Activated B cell treated with CpG ODN at 0.5 μM for 24 hours (primary cell): ENCODE measurements at places on chromosomes 5 and 9.

DNA sequence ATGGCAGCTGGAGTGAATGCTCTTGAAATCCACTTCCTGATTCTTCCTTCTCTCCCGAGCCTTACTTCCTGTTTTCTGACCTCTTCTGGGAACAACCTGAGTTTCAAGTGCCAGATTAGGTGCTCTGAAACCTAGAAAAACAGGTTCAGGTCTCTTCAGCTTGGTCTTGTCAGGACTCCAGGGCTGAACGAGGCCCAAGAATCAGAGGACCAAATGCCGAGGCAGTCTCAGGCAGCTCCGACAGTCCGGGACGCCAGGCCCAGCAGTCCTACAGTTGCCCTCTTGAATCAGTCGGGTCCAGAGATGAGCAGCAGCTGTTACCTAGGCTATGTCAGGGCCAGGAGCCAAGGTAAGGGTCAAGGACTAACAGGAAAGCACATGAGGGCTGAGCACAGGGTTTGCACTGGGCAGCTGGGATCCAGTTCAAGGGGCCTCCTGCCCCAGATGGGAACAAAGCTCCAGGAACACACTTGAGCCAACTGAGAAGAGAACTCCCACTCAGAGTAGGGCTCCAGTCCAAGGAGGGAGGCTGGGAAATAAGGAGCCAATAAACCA is 38.3 kb upstream of the ADRA1B start:
- no peak for DNase-seq

DNA sequence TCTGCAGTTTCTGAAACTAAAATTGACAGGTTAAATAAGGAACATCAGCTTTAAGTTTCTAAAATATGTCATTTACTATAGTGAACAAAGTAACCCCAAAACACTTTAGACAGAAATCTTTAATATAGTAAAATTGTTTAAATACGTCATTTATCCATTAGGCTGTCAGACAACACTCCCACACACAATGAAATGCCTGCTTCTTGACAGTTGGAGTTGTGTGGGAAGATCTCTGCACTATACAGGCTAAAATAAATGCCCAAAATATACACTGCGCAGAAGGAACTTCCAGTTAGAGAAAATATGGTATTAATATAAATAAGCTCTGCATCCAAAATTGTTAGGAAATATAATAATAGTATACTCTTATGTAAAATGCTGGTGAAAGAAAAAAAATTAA is 794.4 kb downstream of the CDH18 start:
- no peak for DNase-seq

DNA sequence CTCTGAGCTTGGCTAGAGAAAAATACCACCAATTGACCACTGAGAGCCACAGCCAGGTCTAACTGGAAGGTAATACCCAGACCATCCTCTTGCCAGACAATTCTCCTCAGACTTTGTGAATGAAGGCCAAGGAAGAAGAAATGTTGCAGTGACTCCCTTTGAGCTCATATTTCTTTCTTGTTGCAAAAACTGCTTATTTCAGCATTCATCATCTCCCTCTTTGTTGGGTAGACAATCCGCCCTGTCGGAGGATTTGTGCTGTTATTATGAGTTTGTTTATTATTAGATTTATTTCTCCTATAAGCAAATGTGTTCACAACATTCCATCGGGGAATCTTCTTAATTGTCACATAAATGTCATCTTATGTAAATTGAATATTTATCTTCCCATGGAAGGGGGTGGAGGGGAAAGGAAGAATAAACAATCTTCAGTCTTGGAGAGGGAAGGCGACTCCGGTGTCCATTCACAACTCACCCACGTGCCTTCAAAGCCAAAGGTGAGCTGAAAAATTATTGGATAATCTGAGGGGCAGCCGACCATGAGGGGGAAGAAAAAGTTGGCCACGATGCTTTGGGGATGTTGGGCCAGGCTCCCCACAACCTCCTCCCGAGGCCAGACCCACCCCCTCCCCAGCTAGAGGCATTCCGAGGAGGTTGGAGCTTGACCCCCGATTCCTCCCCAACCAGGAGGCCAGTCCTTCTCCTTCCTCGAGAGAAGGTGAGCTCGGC is 1.8 kb upstream of the JADE2 start:
- DNase-seq, result no peak

GRCh38 chr9:110125207-110125751 is 82.7 kb downstream of the C9orf152 start:
- DNase-seq, result no peak

GRCh38 chr9:37562826-37563225 is 13.4 kb downstream of the FBXO10 start:
- no peak for DNase-seq

GRCh38 chr5:74623748-74624408 is 16.6 kb downstream of the ENC1 start:
- no peak for DNase-seq

DNA sequence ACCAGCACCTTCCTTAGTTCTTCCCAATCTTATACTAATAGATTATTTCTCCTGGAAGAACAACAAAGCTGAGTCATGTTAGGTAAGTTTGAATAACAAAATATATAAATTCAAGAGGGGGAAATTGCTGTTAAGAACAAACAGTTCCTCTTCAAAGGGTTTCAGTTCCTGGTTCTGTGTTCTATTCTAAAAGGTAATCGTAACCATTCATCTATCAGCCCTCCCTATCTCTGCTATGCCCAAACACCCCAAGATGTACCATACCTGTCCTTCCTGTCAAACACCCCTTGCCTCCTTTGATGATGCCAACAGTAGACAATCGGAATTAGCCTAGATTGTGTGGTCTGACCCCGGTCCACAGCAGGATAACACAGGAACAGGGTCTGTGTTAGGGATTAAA is 4.2 kb upstream of the RNF180 start:
- DNase-seq, result no peak

- DNase-seq, result no peak
Measured at GRCh38 chr5:55853818-55854217, 2.7 kb downstream of the IL31RA start.

DNA sequence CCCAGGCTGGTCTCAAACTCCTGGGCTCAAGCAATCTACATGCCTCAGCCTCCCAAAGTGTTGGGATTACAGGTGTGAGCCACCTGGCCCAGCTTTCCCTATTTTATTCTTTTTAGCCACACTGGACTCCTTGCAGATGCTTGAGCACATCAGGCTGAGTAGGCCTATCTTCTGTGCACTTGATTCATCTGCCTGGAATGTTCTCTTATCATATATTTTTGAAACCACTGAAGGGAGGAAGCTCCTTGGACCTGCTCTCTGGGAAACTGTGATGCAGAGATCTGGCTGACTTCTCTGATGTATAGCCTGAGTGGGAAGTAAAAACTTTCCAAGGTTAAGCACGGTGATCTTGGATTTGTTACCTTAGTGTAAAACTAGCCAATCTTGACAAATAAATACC is 6.5 kb upstream of the MAT2B start:
- DNase-seq, result no peak

- no peak for DNase-seq
Measured at GRCh38 chr5:16642867-16643266, 26.1 kb upstream of the RETREG1 start.

DNA sequence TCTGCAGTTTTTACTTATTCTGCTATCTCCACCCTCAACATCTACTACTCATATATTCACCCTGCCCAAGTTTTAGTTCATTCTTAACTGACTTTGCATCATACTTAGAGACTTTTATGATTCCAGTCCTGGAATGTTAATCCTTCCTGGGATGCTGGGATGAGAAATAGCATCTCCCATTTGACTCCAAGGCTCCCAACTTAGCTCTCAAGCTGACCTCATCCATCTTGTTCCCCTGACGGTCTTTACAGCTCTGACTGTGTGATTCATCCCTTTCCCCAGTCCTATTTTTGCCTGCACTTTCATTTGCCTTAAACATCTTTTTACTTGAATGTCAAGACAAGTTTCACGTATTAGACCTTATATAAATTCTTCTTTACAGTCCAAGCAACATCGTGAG is 297.8 kb downstream of the EPB41L4A start:
- DNase-seq, result no peak

DNA sequence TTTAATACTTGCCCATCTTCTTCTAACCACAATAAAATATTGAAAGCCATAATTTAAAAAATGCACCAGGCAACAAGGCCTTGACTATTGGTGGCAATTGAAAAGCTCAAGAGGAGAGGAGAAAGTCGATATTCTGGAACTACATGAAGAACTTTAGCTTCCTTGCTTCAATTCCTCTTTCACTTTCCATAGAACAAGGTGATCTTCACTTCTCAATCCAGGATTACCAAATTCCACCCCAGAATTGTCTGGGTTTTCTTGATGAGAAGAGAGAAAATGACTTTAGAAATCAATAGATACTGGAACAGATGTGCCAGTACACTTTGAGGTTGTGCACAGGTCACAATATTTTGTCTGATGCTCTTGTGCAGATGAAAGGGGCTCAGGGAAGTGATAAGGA is 52.2 kb downstream of the PTCD2 start:
- DNase-seq, result no peak

- DNase-seq, result no peak
Measured at GRCh38 chr9:76588316-76588715, 129.3 kb downstream of the GCNT1 start.

DNA sequence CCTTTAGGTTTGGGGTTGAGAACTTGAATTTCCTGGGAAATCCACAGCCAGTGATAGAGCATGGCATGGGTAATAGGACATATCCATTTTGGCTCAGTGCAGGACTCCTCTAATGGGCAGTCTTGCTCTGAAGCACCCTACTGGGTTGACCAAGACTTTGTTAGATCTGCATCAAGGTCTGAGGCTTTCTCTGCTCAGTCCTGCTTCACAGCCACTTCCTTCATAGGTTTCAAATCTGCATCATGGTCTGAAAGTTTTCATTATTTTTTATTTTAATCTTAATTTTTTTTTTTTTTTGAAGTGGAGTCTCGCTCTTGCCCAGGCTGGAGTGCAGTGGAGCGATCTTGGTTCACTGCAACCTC is 36.5 kb downstream of the KIF2A start:
- no peak for DNase-seq

DNA sequence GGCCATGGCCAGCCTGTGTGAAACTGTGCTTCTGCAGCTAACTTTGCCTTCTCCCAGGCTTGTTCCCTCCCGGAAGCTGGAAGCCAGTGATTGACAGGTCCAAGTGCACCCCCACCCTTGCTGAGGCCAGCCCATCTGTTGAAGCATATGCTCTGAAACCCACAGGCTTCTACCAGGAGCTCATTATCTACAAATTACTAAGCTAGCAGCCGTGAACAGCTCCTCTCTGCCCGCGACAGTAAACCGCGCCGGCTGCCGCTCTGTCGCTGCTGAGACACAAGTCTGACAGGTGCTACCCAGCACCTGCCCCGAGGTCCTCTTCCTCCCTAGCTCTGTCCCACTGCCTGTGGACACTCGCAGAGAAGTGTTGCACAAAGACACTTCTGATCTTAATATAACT is 490.9 kb downstream of the GADD45G start:
- DNase-seq, result no peak

- DNase-seq, result no peak
Measured at GRCh38 chr5:135053989-135054388, 20.0 kb upstream of the PITX1 start.

DNA sequence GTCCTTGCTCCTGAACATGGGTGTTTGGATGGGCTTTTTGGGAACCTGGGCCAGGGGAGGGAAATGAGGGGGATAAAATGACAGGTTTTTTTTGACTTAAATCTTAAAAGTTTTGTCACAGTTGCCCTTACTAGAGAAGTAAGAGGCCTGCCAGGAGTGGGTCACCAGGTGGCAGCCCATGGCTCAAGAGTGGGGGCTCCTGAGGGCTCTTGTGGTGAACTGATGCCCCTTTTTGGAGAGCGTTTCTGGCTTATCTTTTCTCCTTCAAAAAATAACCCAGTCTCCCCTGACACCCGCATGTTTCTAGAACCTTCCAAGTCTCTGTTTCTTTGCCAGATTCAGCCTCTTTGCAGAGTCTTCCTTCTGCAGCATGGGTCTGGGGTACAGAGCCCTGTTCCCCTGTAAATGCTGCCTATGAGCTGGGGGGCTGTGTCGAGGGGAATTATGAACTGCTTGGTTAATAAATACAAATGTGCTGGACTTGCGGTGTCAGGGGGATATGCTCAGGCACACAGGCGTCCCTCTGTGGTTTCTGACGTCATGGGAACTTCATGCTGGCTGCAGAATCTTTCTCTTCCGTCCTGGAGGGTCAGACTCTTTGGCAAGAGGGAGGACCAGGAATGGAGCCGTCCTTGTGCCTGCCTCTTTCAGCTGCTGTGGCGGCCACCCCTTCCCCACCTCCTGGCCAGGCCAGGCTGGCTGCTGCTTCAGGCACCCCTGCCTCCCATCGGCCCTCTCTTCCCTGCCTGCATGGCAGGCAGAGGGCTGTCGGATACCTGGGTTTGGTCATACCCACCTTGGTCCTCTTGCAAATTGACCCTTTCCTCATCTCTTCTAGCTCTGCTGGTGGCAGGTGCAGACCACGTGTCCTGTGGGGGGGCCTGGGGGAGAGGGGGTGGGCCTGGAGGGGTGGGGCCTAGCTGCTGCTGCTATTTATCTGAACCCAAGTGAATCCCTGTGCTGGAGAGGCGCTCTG is 30.1 kb downstream of the PTPA start:
- DNase-seq, result peak; percentile 54

- no peak for DNase-seq
Measured at GRCh38 chr5:145975361-145976066, 39.1 kb downstream of the SH3RF2 start.

DNA sequence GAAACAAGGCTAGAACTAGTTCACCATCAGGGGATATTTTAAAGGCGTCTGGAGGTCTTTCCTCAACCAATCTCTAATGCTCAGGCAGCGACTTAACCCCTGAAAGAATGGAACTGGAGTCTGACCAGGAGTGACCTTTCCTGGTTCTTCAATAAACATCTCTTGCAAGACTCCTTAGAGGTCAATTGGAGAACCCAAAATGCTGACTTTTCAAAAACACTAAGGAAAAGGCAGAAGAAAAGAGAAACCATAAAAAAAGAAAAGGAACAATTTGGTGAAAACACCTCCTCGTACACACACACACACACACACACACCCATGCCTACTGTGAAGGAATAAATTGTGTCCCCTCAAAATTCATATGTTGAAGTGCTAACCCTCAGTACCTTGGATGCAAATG is 12.3 kb downstream of the TIMD4 start:
- DNase-seq, result no peak
